ENCODE measurements at places on chromosomes 2 and 18. TPM values are rescaled to one million over a fixed set of nuclear protein-coding genes. Genes with fewer than 3 reads are reported as not detected.
A peak's percentile ranks its signal among the peaks of the same experiment; 100 is the strongest.

DNA sequence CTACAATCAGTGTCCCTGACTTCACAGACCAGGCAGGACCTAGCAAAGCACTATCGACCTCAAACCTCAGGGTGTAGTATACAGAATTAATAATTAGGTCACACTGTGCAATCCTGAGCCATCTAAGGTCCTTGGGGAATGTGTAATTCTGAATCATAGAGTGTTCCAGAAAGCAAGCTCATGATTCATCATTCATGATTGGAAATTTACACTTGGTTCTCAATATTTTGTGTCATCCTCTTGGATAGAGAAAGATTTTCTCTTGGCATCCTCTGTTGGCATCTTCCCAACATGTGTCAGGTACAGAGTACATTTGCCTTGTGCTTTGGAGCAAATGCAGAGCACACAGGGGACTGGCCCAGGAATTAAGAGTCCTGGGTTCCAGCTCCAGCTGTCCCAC lies 245.0 kb upstream of the NT5C1B start:
- H3K27ac ChIP-seq: peak overlapping the region; percentile 75
- DNase-seq: no peak
- H3K4me3 ChIP-seq: no peak overlapping the region
- peaks cover 88% of the 10 kb centered on the region for H3K4me1 ChIP-seq
- H3K36me3 ChIP-seq: no peaks in the 10 kb centered on the region

DNA sequence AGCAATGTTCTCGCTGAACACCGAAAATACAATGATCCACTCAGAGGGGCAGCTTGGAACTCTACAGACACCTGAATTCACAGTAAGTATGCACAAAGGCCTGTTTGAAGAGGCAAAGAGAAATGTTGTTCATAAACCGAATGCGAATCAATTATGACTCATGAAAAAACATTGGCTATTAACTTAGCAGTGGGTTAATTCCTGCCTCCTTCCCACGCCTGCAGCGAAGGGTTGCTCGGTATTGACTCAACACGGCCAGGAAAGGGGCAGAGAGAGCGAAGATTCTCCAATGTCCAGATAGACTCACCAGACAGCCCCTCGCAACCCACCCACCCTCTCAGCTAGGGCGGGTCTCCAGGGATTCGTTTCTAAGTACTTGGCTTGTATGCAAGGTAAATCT lies 9.4 kb downstream of the CRACDL start:
- peaks cover 8% of the 10 kb centered on the region for H3K27me3 ChIP-seq
- H3K4me1 ChIP-seq: no peaks in the 10 kb centered on the region
- H3K27ac ChIP-seq: no peak overlapping the region
- no peak for DNase-seq

- H3K36me3 ChIP-seq: no peaks in the 10 kb centered on the region
- peaks cover 12% of the 10 kb centered on the region for H3K4me1 ChIP-seq
- peak; percentile 7 for DNase-seq
- peak overlapping the region; percentile 97 for H3K4me3 ChIP-seq
- H3K27ac ChIP-seq: peak overlapping the region; percentile 87
- no peaks in the 10 kb centered on the region for H3K27me3 ChIP-seq
Measured at GRCh38 chr2:32008805-32009515, 1.8 kb downstream of the MEMO1 start.

DNA sequence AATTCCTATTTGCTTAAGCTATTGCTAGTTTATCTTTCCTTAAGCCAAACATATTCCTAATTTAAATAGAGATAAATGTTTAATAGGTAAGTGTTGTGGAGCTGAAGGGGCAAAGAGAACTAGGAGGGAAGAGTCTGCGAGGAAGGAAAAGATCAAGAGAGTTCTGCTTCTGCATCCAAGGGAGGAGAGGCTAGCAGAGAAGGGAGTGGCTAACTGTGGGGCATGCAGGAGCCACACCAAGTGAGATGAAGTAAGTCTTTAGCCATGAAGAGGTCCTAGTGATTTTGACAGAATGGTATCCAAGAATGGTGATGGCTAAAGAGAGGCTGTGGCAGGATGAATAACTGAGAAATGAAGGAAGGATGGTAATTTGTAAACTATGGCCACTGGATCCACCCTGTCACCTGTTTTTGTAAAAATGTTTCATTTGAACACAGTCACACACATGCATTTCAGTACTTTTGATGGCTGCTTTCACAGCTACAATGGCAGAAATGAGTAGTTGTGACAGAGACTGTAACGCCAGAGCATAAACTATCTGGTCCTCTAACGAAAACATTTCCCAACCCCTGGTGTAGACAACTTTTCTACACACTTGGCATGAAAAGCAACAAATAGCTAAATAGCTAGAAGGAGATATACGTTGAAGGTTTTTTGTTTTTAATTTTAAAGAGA lies 15.6 kb downstream of the TPGS2 start:
- H3K4me3 ChIP-seq: no peak overlapping the region
- no peaks in the 10 kb centered on the region for H3K36me3 ChIP-seq

DNA sequence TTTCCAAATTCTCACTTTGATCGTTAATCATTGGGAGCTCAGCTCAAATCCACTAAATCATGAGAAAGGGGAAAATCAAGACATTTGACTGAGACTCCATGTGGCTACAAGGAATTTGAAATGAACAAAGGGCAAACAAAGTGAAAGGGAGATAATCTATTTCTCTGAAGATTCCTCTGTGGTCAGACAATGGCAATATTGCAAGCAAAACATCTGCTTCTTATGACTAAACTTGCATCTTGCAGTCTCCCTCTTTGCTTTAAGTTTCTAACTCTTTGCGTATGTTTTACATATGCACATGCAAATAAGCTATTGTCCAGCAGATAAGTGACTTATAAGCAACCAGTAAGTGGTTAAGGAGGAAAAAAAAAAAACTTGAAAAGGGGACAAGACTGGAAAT lies 299.1 kb upstream of the NXPH2 start:
- no peaks in the 10 kb centered on the region for H3K36me3 ChIP-seq
- H3K4me3 ChIP-seq: no peak overlapping the region
- H3K27ac ChIP-seq: no peak overlapping the region
- no peaks in the 10 kb centered on the region for H3K4me1 ChIP-seq
- no peaks in the 10 kb centered on the region for H3K27me3 ChIP-seq
- DNase-seq: no peak

GRCh38 chr2:240573516-240574385 lies 5.5 kb downstream of the RNPEPL1 start:
- H3K4me1 ChIP-seq: peaks cover 3% of the 10 kb centered on the region
- peaks cover 3% of the 10 kb centered on the region for H3K36me3 ChIP-seq
- H3K4me3 ChIP-seq: no peak overlapping the region
- H3K27ac ChIP-seq: no peak overlapping the region

- H3K4me3 ChIP-seq: no peak overlapping the region
- H3K36me3 ChIP-seq: no peaks in the 10 kb centered on the region
- no peaks in the 10 kb centered on the region for H3K27me3 ChIP-seq
- no peak overlapping the region for H3K27ac ChIP-seq
- no peak for DNase-seq
Measured at GRCh38 chr18:61738042-61738441, 154.8 kb downstream of the RNF152 start.

GRCh38 chr18:23163786-23164533 lies 28.7 kb downstream of the CABLES1 start:
- H3K36me3 ChIP-seq: no peaks in the 10 kb centered on the region
- no peak for DNase-seq
- H3K27me3 ChIP-seq: no peaks in the 10 kb centered on the region
- no peak overlapping the region for H3K27ac ChIP-seq
- peaks cover 4% of the 10 kb centered on the region for H3K4me1 ChIP-seq

- no peak overlapping the region for H3K4me3 ChIP-seq
- H3K27me3 ChIP-seq: no peaks in the 10 kb centered on the region
- peaks cover 14% of the 10 kb centered on the region for H3K4me1 ChIP-seq
- H3K27ac ChIP-seq: peak overlapping the region; percentile 31
- peak; percentile 83 for DNase-seq
- no peaks in the 10 kb centered on the region for H3K36me3 ChIP-seq
Measured at GRCh38 chr2:229130522-229130921, 140.6 kb downstream of the PID1 start.

DNA sequence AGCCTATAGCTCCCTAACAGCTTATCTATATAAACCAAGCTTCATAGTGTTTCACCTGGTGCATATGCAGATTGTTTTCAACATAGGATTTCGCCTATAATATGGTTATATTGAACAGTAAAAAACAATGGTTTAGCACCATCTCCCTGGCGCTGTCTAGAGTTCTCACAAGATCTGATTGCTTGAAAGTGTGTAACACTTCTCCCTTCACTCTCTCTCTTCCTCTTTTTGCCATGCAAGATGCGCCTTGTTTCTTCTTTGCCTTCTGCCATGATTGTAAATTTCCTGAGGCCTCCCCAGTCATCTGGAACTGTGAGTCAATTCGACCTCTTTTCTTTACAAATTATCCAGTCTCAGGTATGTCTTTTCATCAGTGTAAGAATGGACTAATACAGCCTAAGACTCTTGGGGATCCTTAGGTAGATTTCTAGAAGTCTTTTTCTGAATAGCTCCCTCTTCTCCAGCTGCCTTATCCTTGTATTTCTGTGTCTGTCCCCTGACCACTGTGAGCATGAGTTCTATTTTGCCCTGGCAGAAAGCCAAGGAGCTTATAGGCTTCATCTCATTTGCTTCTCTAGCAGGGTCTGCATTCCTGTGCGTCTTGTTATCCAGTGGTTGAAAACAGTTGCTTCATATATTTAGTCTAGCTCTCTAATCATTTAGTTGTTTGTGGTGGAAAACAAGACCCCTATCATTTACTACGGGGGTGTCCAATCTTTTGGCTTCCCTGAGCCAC lies 401.6 kb downstream of the GPD2 start:
- no peak overlapping the region for H3K27ac ChIP-seq
- no peaks in the 10 kb centered on the region for H3K4me1 ChIP-seq
- H3K36me3 ChIP-seq: no peaks in the 10 kb centered on the region
- no peaks in the 10 kb centered on the region for H3K27me3 ChIP-seq
- DNase-seq: no peak
- no peak overlapping the region for H3K4me3 ChIP-seq

- H3K36me3 ChIP-seq: no peaks in the 10 kb centered on the region
- DNase-seq: no peak
- no peak overlapping the region for H3K27ac ChIP-seq
- H3K4me1 ChIP-seq: no peaks in the 10 kb centered on the region
- H3K4me3 ChIP-seq: no peak overlapping the region
- H3K27me3 ChIP-seq: peaks cover 92% of the 10 kb centered on the region
Measured at GRCh38 chr2:70873541-70873940, 37.9 kb upstream of the CD207 start.

- H3K36me3 ChIP-seq: no peaks in the 10 kb centered on the region
- no peak for DNase-seq
- H3K4me3 ChIP-seq: no peak overlapping the region
- H3K4me1 ChIP-seq: peaks cover 16% of the 10 kb centered on the region
- no peaks in the 10 kb centered on the region for H3K27me3 ChIP-seq
Measured at GRCh38 chr2:99597616-99598015, 107.8 kb upstream of the REV1 start.

- H3K27ac ChIP-seq: no peak overlapping the region
- no peaks in the 10 kb centered on the region for H3K27me3 ChIP-seq
- H3K4me3 ChIP-seq: no peak overlapping the region
- no peaks in the 10 kb centered on the region for H3K36me3 ChIP-seq
- H3K4me1 ChIP-seq: no peaks in the 10 kb centered on the region
Measured at GRCh38 chr2:238869293-238870124, 21.6 kb downstream of the TWIST2 start.

GRCh38 chr18:56119681-56120080 lies 518.7 kb downstream of the TXNL1 start:
- no peak for DNase-seq
- peaks cover 4% of the 10 kb centered on the region for H3K4me1 ChIP-seq
- no peaks in the 10 kb centered on the region for H3K36me3 ChIP-seq
- H3K27me3 ChIP-seq: no peaks in the 10 kb centered on the region
- H3K4me3 ChIP-seq: no peak overlapping the region

GRCh38 chr18:2686349-2686968 lies 30.9 kb downstream of the SMCHD1 start:
- no peaks in the 10 kb centered on the region for H3K4me1 ChIP-seq
- peaks cover 18% of the 10 kb centered on the region for H3K36me3 ChIP-seq
- H3K27ac ChIP-seq: no peak overlapping the region
- H3K27me3 ChIP-seq: no peaks in the 10 kb centered on the region
- DNase-seq: no peak

GRCh38 chr18:8554354-8554753 lies 54.9 kb upstream of the RAB12 start:
- no peak overlapping the region for H3K4me3 ChIP-seq
- H3K36me3 ChIP-seq: no peaks in the 10 kb centered on the region
- no peaks in the 10 kb centered on the region for H3K27me3 ChIP-seq
- no peak for DNase-seq

DNA sequence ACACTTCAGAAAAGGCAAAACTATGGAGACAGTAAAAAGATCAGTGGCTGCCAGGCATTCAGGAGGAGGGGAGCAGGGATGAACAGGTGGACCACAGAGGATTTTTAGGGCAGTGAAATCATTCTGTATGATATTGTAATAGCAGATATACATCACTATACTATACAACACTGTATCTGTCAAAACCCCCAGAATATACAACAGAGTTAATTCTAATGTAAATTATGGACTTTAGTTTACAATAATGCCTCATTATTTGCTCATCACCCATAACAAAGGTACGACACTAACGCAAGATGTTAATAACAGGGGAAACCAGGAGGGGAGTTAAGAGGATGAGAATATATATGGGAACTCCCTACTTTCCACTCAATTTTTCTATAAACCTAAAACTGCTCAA lies 28.8 kb downstream of the MAP3K2 start:
- no peaks in the 10 kb centered on the region for H3K4me1 ChIP-seq
- no peak overlapping the region for H3K4me3 ChIP-seq
- DNase-seq: no peak
- no peak overlapping the region for H3K27ac ChIP-seq
- H3K27me3 ChIP-seq: no peaks in the 10 kb centered on the region

DNA sequence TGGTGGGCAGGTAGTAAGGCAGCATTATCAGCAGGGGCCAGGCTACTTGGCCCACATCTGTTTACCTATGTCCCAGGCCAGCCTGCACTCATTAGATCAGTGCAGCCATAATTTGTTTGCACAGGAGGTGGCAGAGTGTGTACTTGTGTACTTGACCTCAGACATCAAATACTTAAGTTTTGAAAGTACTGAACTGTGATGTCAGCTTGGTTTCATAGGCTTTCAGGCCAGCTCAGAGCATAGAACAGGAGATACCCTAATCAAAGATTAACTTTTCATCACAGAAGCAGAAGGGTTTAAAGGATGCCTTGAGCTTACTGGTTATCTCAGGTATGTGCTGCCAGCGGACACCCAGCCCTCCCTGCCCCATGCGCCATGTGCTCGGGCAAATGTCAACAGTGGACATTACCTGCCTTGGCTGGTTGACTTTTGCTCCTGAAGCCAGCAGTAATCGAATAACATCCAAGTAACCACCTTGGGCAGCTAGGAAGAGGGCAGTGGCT lies 33.2 kb downstream of the ANKRD29 start:
- H3K4me3 ChIP-seq: no peak overlapping the region
- H3K27me3 ChIP-seq: no peaks in the 10 kb centered on the region
- H3K36me3 ChIP-seq: no peaks in the 10 kb centered on the region
- no peaks in the 10 kb centered on the region for H3K4me1 ChIP-seq

FAM117B gene
- 8.5 TPM for total RNA-seq

COL5A2 gene
- 51.1 TPM for total RNA-seq

ORMDL1 gene
- 86.0 TPM for total RNA-seq

GRHL1 gene
- 1.3 TPM for total RNA-seq

AQP12A gene
- not detected for total RNA-seq

CHRNG gene
- not detected for total RNA-seq

LYG1 gene
- total RNA-seq: 1.6 TPM

IL18RAP gene
- 0.09 TPM for total RNA-seq

UGT1A10 gene
- not detected for total RNA-seq

All from cardiac muscle cell (in vitro differentiated cells and primary cell).